ENCODE measurements at places on chromosomes 4 and X. TPM values are rescaled to one million over a fixed set of nuclear protein-coding genes. Genes with fewer than 3 reads are reported as not detected.

The KLHL13 gene
- total RNA-seq: 4.0 TPM

The TRPC5OS gene
- not detected for total RNA-seq

- DNase-seq: no peak
Observed at GRCh38 chr4:109953556-109953955, 40.9 kb downstream of the EGF start.

The RAB28 gene
- total RNA-seq: 19.5 TPM

DNA sequence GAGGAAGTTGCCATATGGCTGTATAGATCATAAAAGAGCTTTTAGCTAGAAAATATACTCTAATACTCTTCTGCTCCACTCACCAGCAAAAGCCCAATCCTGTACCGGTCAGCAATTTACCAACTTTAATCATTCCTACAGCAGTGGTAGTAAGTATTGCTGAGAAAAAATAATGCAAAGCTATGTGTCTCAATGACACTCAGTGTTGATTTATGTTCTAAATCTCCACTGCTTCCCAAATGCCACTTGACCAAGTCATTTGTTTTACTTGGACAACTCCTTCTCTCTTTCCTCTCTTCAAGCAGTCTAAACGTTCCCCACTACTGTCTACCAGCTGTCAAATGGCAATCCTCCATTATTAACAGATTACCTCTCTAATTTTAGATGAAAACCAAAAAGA, 201.8 kb upstream of the GK2 start:
- no peak for DNase-seq

The SCML1 gene
- 4.3 TPM for total RNA-seq

DNA sequence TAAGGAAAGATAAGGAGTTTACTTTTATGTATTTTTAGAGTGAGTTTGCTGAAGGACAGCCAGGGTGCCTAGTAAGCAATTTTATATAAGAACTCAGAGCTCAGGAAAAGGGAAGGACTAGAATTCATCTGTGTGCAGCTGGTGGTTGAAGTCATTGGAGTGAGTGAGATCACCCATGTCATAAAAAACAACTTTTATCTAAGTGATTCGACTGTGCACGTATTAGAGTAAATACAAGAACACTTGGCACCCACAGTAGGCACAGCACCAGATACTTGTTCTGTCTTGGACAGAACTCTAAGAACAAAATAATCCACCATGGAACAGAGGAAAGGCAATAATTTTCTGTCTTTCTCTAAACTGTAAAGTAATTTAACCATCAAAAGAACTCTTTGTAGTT, 31.6 kb downstream of the SYNPO2 start:
- DNase-seq: no peak

DNA sequence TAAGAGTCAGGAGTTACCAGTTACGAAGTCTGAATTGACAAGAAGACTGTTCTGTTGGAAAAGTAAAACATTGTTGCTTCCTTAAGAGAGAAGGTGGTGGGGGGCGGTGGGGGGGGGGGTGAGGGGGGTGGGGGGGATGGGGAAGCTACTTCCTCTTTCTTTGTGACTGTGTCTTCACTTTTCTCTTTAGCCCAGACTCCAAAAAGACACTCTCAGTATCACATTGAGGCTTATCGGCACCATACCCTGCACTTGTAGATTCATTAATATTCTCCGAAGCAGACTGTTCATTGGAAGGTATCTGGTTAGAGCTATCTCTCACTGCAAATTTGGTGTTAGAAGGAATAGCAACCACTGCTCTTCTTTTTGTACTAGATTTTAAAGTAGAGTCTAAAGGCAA, 94.5 kb upstream of the IL13RA1 start:
- no peak for DNase-seq

The AIMP1 gene
- 24.8 TPM for total RNA-seq
